Suppressor macrophage treated with lipopolysaccharide for 1 hour (primary cell): ENCODE measurements at places on chromosomes 2 and 18.

GRCh38 chr2:130834931-130835765, 1.6 kb upstream of the ARHGEF4 start:
- DNase-seq: no peak

GRCh38 chr2:81389203-81389602, 1084.7 kb upstream of the LRRTM1 start:
- DNase-seq: no peak

GRCh38 chr2:229703909-229704630, 10.3 kb downstream of the DNER start:
- DNase-seq: no peak

DNA sequence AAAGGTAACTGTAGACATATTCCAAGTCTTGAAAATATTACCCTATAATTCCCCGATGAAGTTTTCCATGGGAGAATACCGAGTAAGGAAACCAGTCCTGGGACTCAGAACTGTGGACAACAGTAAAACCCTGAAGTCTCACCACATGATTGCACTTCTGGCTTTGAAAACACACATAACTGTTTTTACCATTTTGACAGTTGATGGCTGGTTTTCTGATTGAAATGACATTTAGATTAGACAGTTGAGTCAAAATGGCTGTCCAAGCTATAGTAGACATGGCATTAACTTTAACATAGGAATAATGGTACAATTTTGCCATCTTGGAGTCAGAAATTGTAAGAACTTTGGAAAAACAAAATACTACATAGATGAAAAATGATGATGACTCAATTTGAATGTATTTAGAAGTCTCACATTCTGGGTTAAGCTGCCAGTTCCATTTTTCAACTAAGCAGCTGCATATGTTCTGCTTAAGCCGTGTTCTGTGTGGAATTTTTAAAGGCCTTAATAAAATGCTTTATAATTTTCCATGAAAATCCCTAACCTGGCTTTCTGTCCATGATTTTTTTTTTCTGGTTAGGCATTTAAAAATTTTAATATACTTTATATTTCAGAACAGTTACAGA, 38.3 kb upstream of the WIPF1 start:
- no peak for DNase-seq

- no peak for DNase-seq
Measured at GRCh38 chr2:5674026-5674340, 18.2 kb upstream of the SOX11 start.

DNA sequence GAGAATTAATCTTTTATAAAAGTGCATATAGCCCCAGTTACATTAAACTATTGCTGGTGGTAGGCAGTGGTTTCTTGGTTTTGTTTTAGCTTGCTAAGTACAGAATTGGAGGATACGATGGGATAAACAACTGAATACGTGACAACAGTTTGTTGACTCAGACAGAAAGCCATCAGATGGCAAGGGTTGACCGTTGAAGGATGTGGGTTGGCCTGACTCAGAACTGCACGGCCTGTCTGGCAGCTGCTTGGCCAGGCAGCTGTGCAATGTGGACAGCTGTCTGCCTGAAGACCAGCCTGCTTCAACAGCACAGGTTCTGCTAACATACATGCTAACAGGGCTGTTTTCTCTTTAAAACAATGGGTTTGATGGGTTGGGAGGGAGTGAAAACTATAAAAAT, 46.6 kb downstream of the PRKRA start:
- peak; percentile 44 for DNase-seq
